NCI-H1694 (cell line): ENCODE measurements at places on chromosomes 2 and 18.

GRCh38 chr2:241068942-241069810 is 32.9 kb downstream of the MTERF4 start:
- DNase-seq: no peak

DNA sequence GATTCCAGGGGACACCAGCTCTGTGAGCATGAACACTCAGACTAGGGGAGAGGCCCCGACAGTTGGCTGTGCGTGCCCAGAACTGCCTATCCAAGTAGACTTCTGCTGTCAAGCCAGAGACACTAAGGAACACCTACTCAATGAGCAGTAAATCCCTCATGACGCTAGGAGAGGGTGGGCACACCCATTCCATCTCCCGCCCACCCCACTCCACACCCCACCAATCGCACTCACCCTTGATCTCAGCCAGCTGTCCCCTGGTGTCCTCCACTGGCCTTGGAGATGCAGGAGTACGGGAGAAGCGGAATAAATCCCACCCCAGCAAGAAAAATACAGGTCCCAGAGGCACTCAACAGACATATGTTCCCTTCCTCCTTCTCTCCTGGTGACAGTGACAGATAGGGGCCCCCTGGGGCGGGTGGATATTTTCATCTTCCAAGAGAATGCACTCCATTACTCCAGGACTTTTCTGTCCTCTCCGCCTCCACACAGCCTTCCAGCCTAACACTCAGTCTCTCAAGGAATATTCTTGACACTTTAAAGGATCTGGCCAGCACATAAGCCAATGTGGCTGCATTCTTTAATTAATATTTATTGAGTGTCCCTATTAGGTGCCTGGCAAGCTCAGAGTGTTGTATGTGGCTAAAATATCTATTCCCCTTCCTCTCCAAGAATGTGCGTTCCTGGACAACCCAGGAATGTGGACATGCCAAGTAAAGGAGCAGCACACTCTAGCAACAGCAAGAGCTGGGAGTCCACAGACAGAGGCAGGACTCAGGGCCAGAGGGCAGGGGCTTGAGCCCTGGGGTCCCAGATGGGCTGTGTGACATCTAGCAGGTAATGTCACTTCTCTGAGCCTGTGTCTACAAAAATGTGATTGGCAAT is 13.1 kb upstream of the SMAD7 start:
- DNase-seq: no peak

- DNase-seq: no peak
These were observed 92.1 kb downstream of the IRS1 start for GRCh38 chr2:226707499-226707898.

DNA sequence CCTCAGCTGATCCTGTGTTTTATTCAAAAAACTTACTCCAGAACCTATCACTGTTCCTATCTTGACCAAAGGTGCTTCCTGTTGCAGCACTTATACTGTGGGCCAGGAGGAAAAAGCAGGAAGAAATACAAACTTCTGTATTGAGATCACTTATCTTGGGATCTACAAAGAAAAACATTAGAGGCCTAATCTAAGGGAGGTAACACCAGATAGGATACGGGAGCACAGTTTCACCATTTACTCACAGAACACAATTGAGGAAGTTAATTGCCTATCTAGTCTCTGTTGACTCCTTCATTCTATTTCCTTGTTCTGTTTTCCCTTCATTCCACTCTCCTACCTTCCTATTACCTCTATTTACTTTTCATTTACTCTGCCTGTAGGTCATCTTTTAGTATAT is 287.2 kb upstream of the LINC00305 start:
- DNase-seq: no peak

- DNase-seq: no peak
These were observed 11.7 kb upstream of the NABP1 start for GRCh38 chr2:191666226-191666625.

DNA sequence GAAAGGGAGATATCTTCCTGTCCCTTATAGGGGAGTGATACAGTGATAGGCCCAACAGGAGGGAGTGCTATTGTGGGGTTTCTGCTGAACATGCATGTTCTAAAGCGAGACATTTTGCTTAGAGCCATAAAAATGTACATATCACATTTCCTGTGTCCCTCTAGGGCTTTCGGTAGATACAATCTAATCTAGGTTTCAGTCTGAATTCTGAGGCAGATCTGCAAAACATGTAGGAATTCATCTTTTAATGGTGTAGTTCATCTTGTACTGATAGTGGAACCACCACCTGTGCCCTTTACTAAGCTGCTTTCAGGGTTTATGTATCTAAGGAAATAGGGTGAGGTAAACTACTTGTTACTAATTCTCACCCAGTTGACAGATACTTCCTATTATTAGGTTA is 73.8 kb downstream of the SPTBN1 start:
- no peak for DNase-seq

DNA sequence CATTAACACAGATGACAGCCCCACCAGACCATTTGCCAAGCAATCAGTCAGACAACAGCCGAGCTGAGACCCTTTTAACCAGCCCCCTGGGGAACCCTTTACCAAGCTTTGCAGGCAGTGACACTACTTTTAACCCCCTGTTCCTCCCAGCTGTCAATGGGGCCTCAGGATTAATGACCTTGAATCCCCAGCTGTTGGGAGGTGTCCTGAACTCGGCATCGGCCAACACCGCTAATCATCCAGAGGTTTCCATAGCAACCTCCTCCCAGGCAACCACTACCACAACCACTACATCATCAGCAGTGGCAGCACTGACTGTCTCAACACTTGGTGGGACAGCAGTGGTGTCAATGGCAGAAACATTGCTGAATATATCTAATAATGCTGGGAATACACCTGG is 160.9 kb upstream of the EPC2 start:
- peak; percentile 58 for DNase-seq

GRCh38 chr2:83582589-83582988 is 876.5 kb downstream of the SUCLG1 start:
- no peak for DNase-seq

DNA sequence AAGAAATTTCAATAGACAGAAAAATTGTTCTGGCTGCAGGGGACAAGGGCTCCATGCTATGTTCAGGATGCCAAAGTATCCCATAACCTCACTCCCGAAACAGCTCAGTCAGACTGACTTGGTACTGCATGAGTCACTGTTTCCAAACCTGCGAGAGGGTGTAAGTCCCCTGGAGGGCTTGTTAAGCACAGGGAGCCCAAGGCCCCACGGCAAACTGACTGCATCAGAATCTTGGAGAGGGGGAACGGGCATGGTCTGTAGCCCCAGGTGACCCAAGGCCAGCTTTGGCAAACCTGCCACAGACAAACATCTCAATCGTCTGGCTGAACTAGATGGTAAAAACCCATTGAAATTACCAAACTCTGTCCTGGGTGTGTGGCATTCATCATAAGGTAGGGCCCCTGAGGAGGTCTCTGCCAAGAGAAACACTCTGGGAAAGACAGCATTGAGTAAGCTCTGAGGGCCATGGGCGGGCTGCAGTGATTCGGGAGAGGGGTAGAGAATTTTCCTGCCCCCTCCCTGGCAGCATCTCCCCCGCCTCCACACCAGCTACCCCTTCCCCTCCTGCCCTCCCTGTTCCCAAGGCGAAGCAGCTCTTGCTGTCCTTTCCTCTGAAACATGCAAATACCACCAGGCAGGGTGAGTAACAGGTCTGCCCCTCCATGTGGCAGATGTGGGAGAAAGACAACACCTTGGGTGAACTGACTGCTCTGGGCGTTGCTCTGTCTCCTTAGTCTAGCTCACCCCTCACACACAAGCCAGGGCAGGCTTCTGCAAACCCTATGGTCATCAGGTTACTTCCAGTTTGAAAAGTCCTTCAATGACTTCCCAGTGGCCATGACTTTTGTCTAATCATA is 274.7 kb upstream of the SIX2 start:
- no peak for DNase-seq

DNA sequence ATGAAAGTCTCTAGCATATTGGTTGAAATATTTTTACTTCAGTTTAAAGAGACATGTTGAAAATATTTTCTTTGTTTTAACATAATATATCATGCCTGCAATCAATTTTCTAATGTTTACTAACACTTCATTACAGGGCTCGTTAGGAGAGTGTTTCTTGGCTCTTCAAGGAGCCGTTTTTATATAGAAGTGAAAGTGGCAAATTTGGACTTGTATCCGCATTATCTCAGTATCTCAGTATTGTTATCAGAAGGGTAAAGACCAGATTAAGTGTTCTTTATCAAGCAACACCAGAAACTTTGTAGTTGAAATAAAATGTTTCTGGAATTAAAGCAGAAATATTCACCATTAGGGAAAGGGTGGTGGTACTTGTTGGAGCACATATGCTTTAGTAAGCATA is 97.8 kb downstream of the BABAM2 start:
- no peak for DNase-seq

DNA sequence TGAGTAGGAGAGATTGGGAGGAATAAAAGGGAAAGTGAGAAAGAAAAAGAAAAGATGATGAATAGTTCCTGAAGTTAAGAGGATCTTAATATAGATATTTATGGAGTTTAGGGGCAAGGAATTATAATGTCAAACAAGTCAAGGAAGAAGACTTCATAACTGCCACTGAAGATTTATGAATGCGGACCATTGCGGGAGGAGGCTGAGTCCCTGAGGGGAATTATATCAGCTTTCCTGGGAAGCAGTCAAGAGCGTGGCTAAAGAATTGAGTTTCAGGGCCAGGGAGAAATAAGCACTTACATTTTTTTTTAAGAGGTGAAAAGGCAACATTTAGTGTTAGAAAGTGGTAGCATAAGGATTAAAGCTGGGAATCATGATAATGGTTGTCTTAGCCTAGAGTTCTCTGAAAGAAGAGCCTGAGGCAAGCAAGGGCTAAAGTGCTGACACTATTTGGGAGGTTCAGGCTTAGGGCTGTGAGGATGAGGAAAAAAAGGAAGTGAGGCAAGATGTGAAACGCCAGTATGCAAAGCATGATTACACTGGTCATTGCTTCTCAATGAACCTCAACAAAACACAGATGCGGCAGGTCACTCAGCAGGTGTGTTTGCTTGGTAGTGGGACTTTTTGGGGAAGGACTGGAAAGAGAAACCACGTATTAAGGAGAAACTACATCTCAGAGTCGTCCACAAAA is 217.1 kb downstream of the SLC4A3 start:
- no peak for DNase-seq

- DNase-seq: no peak
These were observed 37.5 kb downstream of the NRP2 start for GRCh38 chr2:205719847-205720246.

GRCh38 chr2:181683518-181684453 is 3.5 kb upstream of the NEUROD1 start:
- DNase-seq: peak; percentile 38

DNA sequence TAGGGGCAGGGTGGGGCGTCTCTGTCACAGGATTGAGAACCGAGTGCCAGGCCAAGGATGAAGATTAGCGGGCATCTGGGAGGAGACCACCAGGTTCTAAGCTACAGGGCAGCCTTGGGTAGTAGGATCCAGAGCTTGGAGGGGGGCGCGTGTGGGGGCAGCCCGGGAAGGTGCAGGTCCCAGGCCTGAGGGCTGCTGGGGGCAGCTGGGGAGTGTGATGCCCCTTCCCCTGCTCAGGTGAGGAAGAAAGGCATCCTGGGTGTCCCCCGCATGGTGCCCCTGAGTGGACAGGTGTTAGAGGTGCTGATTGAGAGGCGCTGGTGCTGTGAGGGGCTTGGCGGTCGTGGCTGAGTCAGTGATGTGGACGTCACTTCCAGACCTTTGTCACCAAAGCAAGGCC is 33.9 kb upstream of the MBP start:
- no peak for DNase-seq

DNA sequence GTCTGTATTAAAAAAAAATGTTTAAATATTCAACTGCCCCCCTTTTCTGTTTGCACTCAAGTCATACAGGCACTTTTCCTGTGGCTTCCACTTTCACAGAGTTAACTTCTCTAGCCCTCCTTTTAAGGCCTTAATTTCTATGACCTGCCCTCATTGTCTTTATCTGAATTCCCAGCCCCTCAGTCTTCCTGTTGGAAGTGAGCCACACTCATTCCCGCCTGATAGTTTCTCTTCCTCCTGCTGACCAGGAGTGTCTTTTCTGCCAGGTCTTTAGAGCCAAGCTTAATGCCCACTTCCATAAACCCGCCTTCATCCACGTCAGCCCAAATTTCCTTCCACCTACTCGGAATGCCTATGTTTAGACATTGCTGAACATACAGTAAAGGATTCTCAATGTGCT is 10.5 kb downstream of the COPS8 start:
- no peak for DNase-seq

GRCh38 chr2:99936065-99936464 is 206.3 kb downstream of the AFF3 start:
- DNase-seq: no peak

DNA sequence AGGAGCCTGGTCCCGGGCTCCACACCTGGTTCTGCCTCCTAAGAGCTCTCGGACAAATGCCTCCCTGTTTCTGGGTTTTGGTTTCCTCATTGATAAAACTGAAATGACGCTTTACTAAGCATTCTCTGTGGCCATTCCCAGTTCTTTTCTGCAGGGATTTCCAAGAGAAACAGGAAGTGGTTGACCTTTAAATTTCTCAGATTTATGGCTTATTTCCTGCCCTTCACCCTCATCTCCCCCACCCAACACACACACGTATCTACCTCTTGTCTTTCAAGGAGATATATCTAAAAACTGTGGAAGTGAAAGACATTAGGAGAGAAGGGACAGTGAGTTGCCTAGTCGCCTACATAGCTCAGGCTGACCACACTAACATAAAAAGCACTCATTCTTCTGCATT is 53.0 kb downstream of the PIEZO2 start:
- no peak for DNase-seq

- DNase-seq: peak; percentile 77
These were observed 156.6 kb downstream of the DYSF start for GRCh38 chr2:71609958-71610357.

DNA sequence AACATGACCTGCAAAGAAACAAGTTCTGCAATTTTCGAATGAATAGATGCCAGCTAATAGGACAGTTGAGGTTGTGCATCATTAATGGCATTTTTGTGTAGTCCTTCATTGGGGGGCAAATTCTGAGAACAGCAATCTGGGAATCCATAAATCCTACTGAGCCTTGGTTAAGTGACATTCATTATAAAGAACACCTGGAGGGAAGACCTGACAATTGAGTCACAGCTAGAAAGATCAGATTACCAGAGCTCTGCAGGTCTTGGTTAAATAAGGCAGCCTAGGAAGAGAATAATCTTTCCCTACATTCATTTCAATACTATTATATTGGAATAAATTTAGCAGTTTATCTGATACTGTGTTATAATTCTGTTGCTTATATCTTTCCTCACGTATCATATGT is 14.3 kb downstream of the KCNH7 start:
- no peak for DNase-seq

DNA sequence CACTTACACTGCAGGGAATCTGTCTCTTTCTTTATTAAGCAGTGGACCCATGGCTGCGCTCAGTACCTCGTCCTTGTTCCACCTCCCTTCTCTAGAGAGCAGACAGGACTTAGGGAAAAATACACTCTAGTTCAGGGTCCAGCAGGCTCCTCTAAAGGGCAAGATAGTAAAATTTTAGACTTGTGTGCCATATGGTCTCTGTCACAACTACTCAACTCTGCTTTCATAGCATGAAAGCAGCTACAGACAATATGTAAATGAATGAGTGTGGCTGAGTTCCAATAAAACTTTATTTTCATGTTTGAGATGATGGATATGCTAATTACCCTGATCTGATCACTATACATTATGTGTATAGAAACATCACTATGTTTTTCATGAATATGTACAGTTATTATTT is 163.1 kb downstream of the BABAM2 start:
- no peak for DNase-seq

- DNase-seq: no peak
These were observed 3.9 kb upstream of the FSIP2 start for GRCh38 chr2:185734658-185735057.
